ENCODE measurements at places on chromosomes 3 and 15.

GRCh38 chr15:39479911-39480310 is 101.0 kb upstream of the THBS1 start:
- peak; percentile 66 for DNase-seq

DNA sequence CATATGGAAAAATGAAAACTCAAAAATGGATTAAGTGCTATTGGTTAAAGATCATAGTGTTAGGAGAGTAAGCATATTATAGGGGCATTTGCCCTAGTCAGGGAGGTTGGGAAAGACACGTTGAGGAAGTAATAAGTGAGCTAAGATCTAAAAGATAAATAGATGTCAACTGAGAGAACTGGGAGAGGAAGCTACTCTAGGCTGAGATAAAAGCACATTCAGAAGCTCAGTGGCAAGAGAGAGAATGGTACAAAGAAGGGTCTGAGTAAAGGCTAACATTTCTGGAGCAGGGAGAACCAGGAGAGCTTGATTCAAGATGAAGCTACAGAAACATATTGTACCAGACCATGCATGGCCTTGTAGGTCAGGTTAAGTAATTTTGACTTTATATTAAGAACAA is 63.9 kb downstream of the TRPC1 start:
- DNase-seq: no peak

GRCh38 chr15:37056177-37057121 is 43.9 kb downstream of the MEIS2 start:
- DNase-seq: no peak

GRCh38 chr3:15556512-15556911 is 35.0 kb upstream of the COLQ start:
- no peak for DNase-seq

GRCh38 chr3:42024591-42025351 is 62.9 kb upstream of the ULK4 start:
- DNase-seq: no peak

DNA sequence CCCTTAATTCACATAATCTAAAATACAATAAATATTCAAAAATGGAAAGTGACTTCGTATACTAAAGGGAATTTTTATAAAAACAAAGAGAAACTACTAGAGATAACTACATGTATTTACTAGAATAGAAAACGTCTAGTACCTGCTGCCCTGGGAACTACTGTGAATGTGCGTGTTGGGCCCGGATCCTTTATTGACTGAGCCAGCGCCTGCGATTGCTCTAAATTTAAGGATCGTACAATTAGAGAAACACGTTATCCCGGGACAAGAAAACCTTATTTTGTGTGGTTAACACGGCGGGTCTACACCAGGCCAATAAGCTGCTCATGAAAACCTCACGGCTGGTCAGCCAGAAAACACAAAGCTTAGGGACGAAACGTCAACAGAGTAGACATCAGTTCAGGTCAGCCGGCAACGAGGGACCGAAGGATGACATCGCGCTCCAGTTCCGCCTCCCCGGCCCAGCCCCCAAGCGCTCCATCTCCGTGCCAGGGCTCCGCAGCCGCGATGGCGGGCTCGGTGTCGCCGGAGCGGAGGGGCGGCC is 555 bp downstream of the TM2D3 start:
- DNase-seq: no peak

DNA sequence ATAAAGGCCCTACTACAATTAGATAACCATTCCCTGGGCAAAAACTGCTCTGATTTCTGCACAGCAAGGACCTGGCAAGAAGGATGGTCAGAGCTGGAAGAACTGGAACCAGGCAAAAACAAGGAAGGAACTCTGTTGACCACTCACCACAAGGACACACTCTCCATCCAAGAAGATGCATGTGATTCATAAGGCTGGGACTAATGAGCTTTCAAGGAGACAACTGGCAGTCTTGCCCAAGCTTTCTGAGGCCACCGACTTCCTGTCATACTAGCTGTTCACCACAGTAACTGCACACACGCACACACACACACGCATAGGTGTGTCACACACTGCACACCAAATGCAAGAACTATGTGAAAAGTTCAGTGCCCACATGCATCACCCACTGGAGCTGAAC is 256.6 kb downstream of the OCA2 start:
- no peak for DNase-seq

GRCh38 chr3:55897573-55898224 is 410.6 kb upstream of the WNT5A start:
- peak; percentile 31 for DNase-seq

DNA sequence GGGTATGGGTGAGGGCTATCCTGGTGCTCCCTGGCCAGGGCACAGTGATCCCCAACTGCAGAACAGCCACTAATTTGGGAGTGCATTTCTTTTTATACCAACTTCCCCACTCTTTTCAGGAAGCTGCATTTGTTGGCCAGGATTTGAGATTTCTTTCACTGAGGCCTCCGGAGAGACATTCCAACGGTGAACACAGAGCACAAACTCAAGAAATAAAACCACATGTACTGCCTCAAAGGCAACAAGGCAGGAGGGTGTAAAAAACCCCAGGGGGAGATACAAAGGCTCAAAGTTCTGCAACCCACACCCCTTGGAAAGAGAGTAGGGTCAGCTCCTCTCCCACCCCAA is 65.3 kb downstream of the CPN2 start:
- peak; percentile 15 for DNase-seq

DNA sequence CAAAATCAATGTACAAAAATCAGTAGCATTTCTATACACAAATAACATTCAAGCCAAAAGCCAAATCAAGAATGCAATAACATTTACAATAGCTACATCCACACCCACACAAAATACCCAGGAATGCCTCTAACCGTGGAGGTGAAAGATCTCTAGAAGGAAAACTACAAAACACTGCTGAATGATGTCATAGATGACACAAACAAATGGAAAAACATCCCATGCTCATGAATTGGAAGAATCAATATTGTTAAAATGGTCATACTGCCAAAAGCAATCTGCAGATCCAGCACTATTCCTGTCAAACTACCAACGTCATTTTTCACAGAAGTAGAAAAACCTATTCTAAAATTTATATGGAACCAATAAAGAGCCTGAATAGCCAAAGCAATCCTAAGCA is 143.7 kb downstream of the SLCO3A1 start:
- no peak for DNase-seq

DNA sequence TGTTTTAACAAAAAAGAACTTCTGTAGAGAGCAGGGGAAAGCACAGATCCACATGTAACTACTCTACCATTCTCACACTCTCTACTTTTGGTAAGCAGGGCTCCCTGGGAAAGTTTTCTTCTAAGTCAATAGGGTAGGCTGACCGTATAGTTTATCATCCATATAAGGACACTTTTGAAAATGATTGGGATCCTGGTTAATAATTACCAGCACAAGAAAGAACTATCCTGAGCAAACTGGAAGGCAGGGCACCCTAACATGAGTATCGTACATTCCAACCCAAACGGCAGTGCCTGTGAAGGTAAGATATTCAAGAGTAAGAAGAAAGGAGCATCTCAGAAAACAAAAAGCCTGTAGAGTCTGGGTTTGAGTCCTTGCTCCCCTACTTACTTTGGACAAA is 22.1 kb downstream of the SUSD5 start:
- DNase-seq: no peak

DNA sequence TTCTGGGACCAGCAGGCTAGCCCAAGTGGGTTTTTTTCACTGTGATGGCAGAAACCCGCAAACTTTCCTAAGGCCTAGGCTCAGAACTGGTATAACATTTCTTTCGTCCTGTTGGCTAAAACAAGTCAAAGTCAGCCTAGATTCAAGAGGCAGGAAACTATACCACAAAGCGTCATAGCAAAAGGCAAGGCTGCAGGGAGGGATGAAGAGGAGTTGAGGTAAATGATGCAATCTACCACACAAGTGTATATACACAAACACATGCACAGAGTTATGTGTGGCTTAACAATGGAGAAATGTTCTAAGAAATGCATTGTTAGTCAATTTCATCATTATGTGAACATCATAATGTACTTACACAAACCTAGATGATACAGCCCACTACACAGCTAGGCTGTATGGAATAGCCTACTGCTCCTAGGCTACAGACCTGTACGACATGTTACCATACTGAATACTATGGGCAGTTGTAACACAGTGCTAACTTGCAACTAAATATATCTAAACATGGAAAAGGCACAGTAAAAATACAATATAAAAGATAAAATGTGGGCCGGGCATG is 225.6 kb downstream of the TBL1XR1 start:
- DNase-seq: peak; percentile 90

GRCh38 chr3:177481329-177481728 is 284.0 kb upstream of the TBL1XR1 start:
- no peak for DNase-seq

DNA sequence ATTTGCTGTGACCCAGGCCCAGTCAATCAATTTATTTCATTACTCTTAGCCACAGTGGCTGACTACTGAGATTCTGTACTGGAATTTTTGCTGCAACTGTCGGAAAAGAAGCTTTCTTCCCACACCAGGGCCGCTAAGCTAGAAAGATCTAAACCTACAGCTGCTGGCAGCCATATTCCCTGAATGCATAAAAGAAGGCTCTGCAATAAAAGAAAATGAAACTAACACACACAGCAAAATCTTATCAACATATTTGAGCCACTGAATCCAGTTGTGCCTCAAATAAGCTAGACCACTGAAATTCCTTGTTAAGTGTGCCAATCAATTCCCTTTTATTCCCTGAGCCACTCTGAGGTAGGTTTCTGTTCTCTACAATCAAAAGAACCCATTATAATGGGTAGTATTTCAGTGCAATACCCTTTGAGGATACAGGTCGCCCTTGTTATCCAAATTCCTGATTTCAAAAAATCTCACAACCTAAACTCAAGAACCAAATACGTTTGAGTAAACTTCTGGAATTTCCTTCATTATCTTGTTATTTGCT is 60.3 kb downstream of the MYO9A start:
- peak; percentile 10 for DNase-seq

GRCh38 chr3:143084856-143085731 is 34.5 kb upstream of the CHST2 start:
- peak; percentile 50 for DNase-seq

- DNase-seq: no peak
These were observed 21.4 kb downstream of the GRAMD2A start for GRCh38 chr15:72176159-72176558.

GRCh38 chr15:84715441-84716035 is 401 bp downstream of the SEC11A start:
- peak; percentile 42 for DNase-seq

- DNase-seq: no peak
These were observed 46.5 kb downstream of the PSMD6 start for GRCh38 chr3:63976872-63977200.

DNA sequence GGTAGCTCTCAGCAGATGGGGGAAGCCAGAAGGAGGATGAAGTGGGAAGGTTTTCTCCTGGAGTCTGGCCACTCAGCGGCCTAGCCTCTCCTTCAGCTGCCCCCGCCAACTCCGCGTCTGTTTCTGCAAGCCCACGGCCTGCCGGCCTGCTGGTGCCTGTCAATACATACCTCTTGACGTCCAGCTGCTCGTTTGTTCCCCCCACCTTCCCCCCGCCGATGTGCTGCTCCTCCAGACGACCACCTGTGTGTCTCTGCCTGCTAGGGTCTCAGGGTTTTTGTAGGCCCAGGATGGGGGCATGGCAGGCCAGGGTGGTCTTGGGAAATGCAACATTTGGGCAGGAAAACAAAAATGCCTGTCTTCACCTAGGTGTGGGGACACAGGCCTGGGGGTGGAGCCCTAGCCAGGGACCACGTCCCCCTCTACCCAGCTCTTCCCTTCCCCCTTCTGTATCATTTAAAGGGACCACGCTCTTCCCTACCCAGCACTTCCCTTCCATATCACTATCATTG is 137.8 kb downstream of the ALCAM start:
- no peak for DNase-seq

GRCh38 chr3:136109499-136109898 is 86.6 kb downstream of the MSL2 start:
- no peak for DNase-seq

GRCh38 chr3:186502966-186503712 is 41.0 kb downstream of the CRYGS start:
- no peak for DNase-seq

DNA sequence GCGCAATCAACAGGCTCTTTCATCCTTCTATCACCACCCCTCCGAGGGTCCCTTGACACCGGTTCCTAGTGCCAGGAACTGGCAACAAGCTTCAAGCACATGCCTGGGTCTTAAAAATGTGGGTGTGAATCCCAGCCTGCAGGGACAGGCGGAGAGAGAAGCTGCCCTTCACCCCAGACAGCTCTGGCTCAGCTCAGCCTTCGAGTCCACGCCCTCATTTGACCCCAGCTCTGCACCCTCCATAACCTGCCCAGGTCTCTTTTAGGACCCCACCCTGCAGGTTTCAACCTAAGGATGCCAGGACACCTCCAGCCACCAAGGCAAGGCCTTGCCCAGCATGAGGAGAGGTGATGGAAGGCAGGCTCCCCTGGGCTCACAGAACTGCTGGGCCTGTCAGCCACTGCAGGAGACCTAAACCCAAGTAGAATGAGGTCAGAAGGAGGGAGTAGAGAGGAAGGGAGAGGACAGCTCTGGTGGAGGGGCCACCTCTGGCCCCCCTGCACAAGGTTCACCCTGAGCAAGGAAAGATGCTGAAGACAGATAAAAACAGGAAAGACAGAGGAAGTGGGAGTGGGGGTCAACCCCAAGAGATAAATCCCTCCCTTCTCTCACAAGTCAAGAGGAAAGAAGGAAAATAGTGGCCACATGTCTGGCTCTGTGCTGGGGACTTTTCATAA is 2.6 kb upstream of the LOXL1 start:
- DNase-seq: no peak

DNA sequence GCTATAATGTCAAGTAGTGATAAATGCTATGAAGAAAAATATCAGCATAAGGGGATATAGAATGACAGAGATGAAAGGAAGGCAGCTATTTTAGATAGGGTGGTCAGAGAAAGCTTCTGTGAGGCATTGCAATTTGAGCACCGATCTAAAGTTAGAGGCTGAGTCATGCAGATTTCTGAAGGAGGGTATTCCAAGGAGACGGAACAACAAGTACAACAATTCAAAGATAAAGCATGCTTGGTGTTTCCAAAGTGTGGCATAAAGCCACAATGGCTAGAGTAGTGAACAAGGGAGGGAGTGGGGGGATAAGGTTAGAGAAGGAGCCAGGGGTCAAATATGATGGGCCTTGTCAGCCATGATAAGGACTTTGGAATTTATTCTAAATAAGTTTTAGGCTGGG is 71.9 kb downstream of the PFN2 start:
- peak; percentile 92 for DNase-seq

DNA sequence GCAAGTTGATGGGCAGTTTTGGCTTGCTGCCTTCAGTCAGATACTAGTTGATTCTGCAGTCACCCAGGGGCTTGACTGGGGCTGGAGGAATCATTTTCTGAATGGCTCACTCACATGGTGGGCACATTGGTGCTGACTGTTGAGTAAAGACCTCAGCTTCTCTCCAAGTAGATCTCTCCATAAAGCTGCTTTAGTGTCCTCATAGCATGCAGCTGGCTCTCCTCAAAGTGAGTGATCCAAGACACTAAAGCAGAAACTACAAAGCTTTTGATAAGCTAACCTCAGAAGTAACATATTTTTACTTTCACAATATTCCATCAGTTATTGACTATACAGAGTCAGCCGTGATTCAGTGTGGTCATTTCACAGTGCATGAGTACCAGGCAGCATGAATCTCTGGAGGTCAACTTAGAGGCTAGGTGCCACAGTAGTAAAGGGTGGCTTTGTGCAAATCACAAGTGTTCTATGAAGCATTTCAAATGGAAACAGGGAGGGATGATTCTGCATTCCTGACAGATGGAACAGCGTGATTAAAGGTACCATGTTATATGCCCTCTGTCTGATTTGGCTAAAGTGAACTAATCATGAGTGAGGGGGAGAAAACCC is 24.3 kb upstream of the ATP8B4 start:
- peak; percentile 44 for DNase-seq

GRCh38 chr15:85999658-86000057 is 80.0 kb upstream of the AGBL1 start:
- no peak for DNase-seq
